ENCODE measurements at places on chromosomes 13 and 19. TPM values are rescaled to one million over a fixed set of nuclear protein-coding genes. Genes with fewer than 3 reads are reported as not detected.

DNA sequence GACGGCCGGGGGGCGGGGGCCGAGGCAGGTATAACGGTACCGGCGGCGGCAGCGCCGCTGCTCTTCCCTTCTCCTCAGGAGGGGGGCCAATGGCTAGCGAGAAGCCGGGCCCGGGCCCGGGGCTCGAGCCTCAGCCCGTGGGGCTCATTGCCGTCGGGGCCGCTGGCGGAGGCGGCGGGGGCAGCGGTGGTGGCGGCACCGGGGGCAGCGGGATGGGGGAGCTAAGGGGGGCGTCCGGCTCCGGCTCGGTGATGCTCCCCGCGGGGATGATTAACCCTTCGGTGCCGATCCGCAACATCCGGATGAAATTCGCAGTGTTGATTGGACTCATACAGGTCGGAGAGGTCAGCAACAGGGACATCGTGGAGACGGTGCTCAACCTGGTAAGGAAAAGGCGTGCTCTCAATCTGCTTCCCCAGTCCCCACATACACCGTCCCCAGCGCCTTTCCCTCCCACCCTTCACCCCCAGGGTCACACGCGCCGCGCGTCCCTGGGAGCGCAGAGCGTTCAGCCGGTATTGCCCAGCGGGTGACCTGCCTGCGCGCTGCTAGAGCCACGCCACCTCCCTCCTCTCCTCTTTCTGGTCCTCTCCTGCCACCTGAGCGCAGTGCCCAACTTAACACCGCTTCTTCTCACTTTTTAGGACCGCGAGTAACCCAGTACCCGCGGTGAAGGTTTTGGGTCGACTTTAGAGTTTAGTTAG, 814 bp downstream of the NBEA start:
- no peak for DNase-seq

DNA sequence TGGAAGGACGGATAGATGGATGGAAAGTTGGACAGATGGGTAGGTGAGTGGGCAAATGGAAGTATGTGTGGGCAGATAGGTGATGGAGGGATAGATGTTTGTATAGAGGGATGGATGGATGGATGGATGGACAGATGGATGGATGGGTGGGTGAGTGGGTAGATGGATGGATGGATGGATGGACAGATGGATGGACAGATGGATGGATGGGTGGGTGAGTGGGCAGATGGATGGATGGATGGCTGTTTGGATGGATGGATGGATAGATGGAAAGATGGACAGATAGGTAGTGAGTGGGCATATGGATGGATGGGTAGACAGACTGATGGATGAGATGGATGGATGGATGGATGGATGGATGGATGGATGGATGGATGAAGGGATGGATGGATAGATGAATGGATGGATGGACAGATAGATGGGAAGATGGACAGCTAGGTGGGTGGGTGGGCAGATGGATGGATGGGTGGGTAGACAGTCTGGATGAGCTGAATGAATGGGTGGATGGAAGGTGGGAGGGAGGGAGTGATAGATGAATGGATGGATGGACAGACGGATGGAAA, 74.9 kb upstream of the KCTD15 start:
- no peak for DNase-seq

ATP1A3 gene
- 0.17 TPM for total RNA-seq

HOMER3 gene
- 93.7 TPM for total RNA-seq

GRCh38 chr13:40558656-40559055, 107.8 kb downstream of the FOXO1 start:
- DNase-seq, result no peak

KLK5 gene
- 20.7 TPM for total RNA-seq

- DNase-seq, result no peak
Measured at GRCh38 chr19:38639679-38640078, 7.8 kb upstream of the ACTN4 start.

GRCh38 chr19:35720163-35720524, 2.3 kb downstream of the KMT2B start:
- DNase-seq, result no peak

DNA sequence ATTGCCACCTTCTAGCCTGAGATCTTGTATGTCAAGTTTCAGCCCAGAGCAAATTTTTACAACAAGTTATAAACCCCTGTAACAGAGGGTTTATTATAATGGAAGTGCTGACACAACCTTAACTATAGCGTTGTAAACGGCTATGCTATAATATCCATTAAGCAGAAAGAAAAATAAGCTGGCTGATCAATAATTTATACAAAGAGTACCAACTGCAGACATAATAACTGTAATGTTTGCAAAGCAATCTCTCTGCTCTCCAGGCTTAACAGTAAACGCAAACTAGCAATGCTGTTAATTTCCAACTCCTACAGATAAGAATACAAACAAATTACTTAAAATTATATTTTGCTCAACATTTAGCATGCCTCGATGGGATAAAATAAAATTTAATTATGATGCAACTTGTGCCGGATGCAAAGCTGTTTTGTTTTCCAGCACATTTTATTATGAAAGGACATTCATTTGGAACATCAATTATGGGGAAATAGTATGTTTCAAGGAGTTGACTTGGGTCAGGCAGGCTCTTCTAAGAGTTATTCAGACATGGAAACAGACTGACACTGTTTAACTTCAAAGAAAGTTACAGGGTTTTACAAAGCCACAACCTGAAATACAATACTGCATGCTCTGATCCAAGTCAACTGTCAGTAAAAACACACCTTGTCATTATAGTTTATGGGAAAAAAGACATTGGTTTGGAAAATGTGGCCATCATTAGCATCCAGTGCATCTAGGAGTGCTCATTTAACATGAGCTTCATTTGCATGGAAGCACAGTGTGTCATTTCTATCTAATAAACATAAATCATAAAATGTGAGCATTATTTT, 6.6 kb upstream of the DACH1 start:
- DNase-seq, result no peak

GRCh38 chr13:87677496-87678371, 6.6 kb downstream of the SLITRK5 start:
- no peak for DNase-seq

PABPC3 gene
- total RNA-seq, result 0.17 TPM

PEAK3 gene
- total RNA-seq, result 0.05 TPM

- no peak for DNase-seq
Measured at GRCh38 chr19:30173593-30174356, 198.4 kb upstream of the ZNF536 start.

ZIC5 gene
- not detected for total RNA-seq

VN1R2 gene
- not detected for total RNA-seq

DNA sequence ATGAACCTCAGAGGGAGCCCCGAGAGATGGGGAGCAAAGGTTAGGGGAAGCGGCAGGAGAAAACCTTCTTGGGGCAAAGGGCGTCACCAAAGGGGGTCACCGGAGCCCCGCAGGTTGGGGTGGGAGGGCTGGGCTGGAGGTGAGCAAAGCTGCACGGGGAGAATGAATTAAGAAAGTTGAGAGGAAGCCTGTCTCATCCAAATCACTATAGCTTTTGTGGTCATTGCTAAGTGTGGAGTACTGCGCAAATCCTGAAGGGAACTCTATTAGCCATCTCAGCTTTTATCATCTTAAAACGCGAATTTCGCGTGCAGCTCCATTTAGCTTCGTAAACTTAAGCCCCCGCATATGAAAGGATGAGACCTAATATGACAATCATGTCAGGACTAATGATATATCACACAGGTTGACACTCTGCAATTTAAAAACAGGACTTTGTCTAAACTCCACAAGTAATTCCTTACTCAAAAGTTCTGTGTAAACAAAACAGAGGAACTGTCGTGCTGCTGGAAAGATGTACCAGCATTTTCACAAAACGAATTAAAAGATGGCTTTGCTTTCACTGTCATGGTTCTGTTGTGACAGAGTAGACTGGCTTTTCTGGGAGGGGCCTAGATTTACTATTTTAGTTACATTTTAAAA, 631 bp downstream of the LACC1 start:
- no peak for DNase-seq

POGLUT2 gene
- total RNA-seq, result 15.3 TPM

- DNase-seq, result no peak
Measured at GRCh38 chr19:55440411-55441105, 2.5 kb downstream of the SHISA7 start.

DNA sequence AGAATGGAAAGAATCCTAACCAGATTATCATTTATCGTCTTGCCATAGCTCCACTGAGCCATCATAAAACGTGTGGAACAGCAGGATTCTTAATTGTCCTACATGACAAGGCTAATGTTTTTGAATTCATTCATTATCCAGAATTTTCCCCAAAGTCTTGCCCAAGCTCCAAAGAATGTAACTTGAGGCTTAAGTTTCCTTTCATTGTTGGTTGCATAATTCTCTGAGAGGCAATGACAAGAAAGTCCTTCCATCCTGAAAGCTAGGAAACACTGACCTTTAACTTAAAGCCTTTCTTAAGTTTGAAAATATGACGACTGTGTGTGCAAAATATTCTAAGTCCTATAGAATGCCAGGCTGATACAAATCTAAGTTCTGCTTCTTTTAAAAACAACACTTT, 546.1 kb downstream of the SUCLA2 start:
- no peak for DNase-seq

ICAM4 gene
- total RNA-seq, result 0.35 TPM

DNA sequence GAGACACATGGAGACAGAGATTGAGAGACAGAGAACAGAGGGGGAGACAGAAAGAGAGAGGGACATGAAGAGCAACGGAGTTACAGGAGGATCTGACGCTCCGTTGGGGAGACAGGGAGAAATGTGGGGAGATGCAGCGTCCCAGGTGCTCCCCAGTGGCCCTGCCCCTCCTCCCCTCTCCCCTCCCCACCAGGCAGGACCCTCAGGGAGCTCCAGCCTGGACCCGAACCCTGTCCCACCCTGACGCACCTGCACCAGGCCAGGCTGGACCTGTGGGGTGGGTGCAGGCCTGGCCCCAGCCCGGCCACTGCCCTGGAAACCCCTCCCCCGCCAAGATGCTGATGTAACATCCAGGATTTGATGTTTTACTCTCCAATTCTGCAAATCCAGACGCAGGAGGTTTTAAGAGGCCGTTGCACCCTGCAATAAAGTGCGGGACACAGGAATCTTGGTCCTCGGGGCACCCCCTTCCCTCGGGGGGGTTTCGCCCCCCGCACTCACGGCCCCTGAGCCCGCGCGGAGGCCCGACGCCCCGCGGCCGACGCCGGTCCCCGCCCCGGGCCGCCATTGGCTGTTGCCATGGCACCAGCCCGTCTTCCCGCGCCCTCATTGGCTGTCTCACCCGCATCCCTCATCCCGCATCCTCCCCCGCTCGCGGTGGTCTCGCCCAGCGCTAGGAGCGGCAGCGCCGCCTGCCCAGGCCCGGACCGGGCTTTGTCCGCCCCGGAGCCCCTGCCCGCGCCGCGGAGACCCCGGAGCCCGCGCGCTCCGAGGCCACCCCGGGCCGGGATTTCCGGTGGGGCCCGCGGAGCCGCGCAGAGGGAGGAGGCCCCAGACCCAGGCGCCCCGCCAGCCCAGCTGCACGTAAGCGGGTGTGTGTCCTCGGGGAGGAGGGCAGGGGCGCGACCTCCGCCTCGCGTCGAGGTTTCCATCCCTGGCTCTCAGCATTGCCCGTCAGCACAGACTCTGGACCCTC, at the start of gene APC2:
Gene APC2 (plus strand): TSS at position 655 of the 976 bp plus-strand sequence. CDS start 2,881 bp downstream, outside the sequence.
- no peak for DNase-seq
